ENCODE measurements at places on chromosomes 1 and 21.

DNA sequence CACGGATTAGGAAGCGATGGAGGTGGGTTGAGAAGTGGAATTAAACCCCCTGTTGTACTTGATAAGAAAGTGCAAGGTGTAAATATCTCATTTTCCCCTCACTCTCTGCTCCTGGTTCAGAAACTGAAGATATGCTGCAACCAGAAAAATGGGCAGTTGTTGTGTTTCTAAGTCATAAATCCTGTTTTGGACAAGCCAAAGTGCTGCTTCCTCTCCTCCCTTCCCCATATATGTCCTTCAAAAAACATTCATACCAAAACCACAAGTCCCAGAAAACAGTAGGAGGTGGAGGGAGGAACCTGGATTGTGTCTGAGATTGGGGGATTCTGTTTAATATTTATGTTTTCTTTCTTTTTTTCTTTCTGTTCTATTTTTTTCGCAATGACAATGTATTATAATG, 13.6 kb upstream of the ZNF362 start:
- DNase-seq: no peak

DNA sequence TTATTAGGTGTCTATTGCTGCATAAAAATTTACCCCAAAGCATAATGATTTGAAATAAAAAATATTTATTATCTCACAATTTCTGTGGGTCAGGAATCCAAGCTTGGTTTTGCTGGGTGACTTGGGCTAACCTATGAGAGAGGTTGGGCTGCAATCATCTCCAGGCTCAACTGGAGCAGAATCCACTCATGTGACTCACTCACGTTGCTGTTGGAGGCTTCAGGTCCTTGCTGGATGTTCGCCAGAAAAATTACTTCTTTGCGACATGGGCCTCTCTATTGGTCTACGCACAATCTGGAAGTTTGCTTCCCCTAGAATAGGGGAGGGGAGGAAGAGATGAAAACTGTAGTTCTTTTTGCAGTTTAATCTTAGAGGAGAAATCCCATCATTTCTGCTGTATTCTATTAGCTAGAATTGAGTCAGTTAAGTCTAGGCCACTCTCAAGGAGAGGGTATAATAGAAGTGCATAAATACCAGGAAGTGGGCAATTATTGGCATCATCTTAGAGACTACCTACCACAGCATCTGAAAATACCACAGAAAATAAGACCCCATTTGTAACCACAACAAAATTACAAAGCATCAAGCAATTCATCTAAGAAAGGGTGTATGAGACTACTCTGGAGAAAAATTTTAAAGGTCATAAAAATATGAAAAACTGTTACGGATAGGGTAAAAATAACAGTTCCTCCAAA, 5.7 kb upstream of the FASLG start:
- DNase-seq: no peak

GRCh38 chr1:183180634-183181056, 5.4 kb upstream of the LAMC2 start:
- DNase-seq: no peak

DNA sequence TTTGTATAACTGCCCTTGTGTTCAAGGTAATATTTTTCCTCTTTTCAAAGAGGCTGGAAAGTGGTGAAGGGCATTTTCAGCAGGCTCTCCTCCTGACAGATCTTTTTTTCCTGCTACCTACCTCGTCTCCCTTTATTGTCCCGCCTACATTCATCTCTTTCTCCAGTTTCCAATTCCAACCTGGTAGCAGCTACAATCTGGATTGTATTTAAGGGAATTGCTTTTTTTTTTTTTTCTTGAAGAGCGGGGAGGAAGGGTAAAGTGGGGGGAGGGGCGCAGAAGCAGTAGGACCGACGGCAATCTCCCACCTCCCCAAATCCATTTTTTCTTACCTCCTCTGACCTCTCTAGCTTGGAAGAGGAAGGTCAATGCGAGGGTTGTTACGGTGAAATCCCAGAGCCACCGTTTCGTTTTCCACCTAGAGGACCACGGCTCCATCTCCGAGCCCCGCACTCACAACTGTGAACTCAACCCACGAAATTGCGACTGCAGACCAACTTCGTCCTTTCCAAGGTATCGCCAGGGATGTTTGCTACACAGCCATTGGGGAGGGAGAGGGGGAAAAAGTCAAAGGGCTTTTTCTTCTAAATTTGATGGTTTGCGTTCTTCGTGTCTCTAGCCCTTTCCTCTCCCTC, 464 bp downstream of the COL11A1 start:
- no peak for DNase-seq

GRCh38 chr1:81760477-81761097, 40.1 kb upstream of the ADGRL2 start:
- DNase-seq: no peak

GRCh38 chr1:21490774-21491487, 18.3 kb upstream of the ALPL start:
- DNase-seq: peak; percentile 13

- DNase-seq: no peak
Measured at GRCh38 chr21:36968414-36968813, 1.9 kb upstream of the HLCS start.

DNA sequence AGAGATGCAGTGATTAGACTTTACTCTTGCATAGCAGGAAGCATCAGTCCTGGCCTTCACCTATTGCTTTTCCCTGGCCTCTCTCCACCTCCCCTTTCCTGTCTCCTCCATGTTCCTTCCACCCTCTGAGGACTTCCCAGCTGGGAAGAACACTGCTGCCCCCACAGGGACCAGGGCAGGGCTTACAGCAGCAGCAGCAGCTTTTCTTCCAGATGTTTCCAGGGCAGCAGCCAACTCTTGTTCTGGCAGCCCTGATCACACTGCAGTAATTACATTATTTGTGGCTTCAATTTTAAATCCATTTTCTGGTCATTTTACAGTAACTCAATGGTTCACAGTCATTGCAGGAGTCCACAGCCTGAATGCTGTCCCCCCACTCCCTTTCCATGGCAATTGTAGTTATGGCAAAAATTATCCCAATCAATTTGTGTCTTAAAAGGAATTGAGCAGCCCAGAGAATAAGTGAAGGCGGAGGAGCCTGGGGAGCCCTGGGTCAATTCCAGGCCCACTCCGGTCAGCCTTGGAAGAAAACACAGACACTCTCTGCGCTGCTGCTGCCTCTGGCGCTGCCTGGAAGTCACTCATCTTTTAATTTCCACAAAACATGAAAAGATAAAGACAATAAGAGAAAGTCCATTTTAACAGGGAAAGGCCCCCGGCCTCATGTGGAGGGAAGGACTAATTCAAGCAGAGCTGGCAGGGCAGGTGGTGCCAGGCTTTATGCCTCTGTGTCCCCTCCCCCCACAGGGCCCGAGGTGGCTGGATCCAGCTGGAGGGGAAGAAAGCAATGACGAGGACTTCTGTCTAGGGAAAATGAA, 148.6 kb downstream of the GRIK3 start:
- no peak for DNase-seq

DNA sequence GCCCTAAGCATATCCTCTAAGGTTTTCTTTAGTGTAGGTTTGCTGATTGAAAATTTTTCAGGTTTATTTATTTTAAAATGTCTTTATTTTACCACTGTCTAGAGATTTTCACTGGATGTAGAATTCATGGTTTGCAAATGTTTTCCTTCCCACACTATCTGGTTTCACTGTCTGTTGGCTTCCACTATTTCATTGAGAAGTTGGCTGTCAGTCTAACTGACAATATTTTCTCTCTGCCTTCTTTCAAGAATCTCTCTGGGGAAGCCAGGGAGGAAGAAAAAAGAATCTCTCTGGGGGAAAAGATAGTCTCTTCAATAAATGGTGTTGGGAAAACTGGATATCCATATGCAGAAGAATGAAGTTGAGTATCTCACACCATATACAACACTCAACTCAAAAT, 226.0 kb downstream of the COP1 start:
- DNase-seq: no peak

DNA sequence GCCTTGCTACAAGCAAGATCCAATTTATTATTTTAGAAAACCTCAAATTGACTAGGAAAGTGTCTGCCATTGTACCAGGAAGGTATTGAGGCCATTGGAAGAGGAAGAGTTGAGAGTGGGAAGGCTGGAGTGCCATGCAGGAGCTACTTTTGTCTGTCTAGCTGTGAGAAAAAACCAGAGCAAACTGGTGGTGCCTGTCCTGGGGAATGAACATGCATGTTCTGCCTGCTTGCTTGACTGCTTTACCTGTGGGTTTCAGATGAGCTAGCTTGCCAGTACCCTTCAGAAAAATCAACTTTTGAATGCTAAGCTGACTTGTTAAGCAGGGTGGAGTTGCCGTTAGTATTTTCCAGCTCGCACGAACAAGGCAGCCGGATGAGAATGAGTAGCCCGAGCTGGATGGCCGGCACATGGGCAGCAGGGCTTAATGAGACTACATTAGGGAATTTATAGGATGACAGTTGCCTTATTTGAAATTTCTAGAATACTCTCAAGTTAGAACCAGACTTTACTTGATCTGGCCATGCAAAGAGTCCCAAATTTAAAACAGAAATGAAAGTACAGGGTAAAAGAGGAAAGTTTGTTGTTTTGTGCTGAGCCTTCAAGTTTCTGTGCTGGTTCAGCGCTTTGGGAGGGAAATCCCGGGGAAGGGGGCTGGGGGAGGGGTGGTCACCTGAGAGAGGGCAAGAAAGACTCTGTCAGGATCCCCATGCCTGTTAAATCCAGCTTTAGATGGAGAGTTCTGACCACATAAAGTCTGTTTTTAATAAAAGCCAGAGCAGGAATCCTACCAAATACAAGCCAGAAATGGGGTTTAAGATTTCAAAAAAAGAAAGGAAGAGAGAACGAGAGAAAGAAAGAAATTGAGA, 29.6 kb upstream of the C1orf105 start:
- DNase-seq: no peak

DNA sequence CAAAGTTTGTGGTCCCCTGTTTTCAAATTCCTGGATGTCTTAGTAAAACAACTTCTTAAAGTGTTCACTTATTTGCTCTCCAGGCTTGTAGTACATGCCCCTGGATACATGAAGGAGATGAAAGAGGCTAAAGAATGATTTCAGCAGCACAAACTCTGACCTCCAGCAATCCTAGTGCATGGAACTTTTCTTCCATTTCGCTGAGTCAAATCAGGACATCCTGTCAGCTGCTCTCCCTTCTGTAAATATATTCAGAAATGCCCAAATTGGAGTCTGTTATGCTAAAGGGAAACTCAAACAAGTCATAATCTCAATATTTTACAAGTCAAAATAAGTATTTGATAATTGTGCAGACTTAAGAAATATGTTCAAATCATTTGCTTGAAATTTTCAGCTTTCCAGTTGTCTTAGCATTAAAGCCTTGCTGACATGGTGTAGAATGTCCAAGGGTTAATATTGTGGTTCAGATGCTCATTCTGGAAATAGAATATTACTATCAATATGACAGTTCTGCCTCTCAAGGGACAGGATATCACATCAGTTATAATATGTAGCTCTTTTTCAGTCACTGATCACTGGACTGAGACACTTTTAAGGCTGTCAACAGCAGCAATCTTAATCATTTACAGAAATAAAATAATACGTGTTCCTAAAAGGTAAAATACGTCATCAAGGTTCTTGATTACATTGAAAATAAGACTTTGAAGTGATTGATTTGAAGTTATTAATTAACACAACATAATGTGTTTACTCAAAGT, 1157.3 kb downstream of the PLA2G4A start:
- DNase-seq: no peak

DNA sequence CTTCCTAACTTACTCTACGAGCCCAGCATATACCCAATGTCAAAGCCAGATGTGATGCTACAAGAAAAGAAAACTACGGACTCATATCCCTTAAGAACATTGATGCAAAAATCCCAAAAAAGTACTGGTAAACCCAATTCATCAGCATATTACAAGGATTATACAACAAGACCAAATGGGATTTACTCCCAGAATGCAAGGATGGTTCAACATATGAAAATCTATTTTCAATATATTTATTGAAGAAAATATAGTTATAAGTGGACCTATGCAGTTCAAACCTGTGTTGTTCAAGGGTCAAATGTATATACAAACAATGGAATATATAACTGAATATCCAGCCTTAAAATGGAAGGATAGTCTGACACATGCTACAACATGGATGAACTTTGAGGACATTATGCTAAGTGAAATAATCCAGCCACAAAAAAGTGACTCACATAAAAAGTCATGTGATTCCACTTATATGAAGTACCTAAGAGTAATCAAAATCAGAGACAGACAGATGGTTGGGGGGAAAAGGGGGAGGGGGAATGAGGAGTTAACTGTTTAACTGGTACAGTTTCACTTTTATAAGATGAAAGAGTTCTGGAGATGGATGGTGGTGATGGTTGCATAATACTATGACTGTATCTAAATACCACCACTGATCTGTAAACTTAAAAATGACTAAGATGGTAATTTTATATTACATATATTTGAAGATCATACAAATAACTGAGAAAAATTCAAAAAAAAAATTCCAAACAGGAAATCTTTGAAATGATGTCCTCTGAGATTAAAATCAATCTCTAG, 3.7 kb upstream of the KLF18 start:
- no peak for DNase-seq

GRCh38 chr1:10401281-10401680, 2.4 kb downstream of the PGD start:
- DNase-seq: no peak

DNA sequence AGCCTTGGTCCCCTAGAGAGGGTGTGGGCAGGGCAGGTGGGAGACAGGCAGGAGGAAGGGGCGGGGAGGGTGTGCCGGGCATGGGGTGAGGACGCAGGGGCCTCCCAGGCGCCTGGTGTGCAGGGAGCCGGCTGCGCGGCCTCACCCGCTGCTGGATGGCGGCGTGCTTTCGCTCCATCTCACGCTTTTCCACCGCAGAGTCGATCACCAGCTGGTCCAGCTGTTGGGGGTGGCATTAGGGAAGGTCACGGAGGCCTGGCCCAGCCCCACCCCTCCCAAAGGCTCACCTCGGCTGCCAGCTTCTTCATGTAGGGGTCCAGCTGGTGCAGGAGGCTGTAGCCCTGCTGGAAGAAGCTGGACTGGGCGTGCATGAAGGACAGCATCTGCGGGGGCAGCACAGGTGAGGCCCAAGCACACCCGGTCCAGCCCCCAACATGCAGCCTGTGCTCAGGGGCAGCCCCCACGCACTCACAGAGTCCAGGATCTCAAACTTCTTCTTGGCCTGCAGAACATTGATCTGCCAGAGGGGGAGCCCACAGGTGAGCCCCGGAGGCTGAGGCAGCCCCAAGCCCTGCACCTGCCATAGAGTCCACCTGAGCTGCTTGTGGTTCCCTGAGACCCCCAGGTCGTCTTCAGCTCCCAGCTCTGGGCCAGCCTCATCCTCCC, 7.9 kb downstream of the ACAP3 start:
- DNase-seq: no peak

- DNase-seq: no peak
Measured at GRCh38 chr1:78319603-78320002, 171.2 kb upstream of the PTGFR start.

DNA sequence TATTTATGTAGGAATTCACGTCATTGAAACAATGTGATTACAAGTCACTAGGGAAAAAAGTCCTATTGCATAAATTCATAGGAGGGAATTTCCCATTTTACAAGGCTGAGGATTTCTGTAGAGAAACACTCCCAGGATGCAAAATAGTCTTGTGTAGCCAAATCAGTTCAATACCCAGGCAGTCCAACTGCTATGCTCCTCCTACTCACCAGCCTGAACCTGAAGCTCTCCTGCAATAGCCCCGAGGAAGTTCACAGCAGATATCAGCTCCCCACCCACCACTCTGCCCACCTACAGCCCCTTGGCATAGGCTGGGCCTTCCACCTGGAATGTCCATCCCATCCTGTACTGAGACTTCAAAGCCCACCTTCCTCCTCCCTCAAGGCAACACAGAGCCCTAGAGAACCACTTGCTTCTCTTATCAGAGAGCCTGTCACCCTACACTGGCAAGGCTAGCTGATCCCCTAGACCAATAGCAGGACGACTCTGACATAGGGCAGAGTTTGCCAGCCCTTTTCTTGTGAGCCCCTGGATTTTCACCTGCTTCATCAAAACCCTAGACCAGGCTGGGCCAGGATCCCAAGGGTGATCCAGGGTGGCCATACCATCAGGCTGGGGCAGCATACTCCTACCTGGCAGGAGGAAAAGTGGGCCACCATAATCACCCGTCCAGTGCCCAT, 1.5 kb downstream of the LSS start:
- no peak for DNase-seq
